Fibroblast of skin of left quadriceps (primary cell): ENCODE measurements at places on chromosomes 4 and X.

- DNase-seq: no peak
Observed at GRCh38 chrX:118530219-118530911, 34.8 kb downstream of the DOCK11 start.

GRCh38 chrX:136210806-136211205 is 40.4 kb downstream of the MAP7D3 start:
- peak; percentile 29 for DNase-seq

DNA sequence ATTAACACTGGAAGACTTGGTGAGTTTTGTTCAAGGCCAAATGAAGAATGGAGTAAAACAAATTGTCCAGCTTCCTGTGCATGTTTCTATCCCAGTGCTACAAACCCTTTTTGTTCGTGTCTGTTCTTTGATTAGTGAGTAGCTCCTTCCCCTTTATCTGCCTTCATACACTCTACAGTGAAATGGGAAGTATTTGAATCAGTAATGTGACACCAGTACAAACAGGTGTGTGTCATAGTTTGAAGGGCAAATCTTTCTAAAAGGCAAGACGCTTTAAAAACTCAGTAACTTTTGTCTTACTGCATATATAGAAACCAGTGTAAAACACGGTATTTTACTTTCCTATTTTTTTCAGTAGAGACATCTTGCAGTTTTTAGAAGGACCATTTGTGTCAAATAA is 5.9 kb downstream of the ARHGEF38 start:
- no peak for DNase-seq

- DNase-seq: no peak
Observed at GRCh38 chr4:123649250-123649644, 252.7 kb downstream of the SPRY1 start.

DNA sequence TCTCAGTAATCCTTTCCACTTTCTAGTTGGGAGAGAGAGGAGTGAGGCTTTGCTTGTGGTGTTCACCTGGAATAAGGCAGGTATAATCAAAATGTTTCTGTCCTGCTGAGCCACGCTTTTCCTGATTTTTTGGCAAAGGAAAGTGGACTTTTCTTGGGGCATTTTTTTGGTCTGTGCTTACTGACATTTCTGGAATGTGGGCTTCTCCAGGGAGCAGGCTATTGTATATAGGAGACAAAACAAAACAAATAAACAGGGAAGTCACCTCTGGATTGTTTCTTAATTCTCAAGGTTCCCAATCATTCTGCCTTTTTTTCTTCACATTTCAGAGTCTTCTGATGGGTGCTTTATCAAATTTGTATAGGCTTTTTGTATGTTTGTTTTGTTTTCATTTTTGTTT is 25.7 kb upstream of the RP2 start:
- DNase-seq: no peak

GRCh38 chr4:60923075-60923474 is 277.1 kb upstream of the ADGRL3 start:
- no peak for DNase-seq

- DNase-seq: no peak
Observed at GRCh38 chr4:133452678-133453077, 303.6 kb downstream of the PCDH10 start.

DNA sequence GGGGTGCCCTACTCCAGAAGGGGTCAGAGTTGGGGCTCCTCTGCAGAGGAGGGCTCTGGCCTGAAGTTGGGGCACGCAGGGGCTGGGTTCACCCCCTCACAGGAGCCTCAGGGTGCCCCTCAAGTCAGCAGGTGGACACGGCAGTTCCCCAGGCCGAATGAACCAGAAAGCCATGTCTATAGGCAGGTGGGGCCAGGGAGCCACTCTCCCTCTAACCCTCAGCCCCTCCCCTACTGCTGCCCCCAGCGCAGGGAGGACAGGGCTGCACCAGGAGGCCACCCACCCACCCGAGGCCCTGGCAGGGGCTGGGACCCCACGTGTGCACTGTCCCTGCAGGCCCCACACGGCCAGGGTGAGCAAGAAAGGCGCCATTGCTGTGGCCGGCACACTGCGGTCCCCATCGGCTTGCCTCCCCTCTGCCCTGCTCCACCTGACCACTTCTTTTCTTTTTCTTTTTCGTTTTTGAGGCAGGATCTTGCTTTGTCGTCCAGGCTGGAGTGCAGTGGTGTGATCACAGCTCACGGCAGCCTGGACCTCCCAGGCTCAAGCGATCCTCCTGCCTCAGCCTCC is 83.8 kb downstream of the FAM53A start:
- no peak for DNase-seq

DNA sequence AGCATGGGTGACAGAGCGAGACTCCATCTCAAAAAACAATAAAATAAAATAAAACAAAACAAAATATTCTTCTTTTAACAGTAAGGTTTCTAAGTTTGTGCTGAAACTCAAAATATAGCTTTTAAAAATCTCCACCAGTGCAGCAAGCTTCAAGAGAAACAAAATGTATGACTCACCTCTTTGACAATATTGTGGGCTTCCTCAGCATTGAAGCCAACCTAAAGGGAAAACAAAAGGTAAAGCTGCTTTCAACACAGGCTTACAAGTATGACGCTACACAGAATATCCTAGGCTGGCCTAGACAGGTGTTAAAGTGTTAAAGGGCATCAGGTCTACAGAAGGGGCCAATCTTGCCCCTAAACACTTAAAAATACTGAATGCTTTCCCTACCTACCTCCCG is 1.2 kb downstream of the DYNLT3 start:
- no peak for DNase-seq

- DNase-seq: no peak
Observed at GRCh38 chr4:18815081-18815778, 793.7 kb upstream of the LCORL start.

GRCh38 chrX:153769865-153770600 is 6.0 kb downstream of the PLXNB3 start:
- DNase-seq: no peak

DNA sequence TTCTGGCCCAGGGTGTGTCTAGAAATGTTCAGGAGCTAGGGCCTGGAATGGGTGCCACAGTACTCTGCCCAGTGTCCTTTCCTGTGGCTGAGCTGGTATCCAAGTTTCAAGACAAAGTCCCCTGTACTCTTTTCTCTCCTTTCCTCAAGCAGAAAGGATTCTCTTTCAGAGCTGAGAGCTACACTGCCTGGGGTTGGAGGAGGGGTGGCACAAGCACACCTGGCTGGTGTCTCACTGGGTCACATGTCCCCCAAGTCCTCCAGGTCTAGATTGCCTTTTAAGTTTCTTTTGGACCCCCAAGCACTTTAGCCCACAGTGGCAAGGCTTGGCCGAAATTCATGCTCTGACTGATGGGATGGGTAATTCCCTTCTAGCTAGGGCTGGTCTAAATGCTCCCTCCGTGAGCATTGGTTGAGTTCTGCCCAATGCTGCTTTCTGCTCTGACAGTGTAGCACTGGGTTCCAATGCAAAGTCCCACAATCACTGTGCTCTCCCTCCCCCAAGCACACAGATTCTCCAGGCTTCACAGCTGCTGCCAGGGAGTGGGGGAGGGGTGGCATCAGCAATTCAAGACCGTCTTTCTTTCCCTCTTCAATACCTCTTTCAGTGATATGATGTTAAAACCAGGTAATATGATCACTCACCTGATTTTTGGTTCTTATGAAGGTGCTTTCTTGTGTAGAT is 47.8 kb downstream of the BEX3 start:
- DNase-seq: no peak

GRCh38 chr4:23582671-23583070 is 307.2 kb downstream of the PPARGC1A start:
- no peak for DNase-seq

DNA sequence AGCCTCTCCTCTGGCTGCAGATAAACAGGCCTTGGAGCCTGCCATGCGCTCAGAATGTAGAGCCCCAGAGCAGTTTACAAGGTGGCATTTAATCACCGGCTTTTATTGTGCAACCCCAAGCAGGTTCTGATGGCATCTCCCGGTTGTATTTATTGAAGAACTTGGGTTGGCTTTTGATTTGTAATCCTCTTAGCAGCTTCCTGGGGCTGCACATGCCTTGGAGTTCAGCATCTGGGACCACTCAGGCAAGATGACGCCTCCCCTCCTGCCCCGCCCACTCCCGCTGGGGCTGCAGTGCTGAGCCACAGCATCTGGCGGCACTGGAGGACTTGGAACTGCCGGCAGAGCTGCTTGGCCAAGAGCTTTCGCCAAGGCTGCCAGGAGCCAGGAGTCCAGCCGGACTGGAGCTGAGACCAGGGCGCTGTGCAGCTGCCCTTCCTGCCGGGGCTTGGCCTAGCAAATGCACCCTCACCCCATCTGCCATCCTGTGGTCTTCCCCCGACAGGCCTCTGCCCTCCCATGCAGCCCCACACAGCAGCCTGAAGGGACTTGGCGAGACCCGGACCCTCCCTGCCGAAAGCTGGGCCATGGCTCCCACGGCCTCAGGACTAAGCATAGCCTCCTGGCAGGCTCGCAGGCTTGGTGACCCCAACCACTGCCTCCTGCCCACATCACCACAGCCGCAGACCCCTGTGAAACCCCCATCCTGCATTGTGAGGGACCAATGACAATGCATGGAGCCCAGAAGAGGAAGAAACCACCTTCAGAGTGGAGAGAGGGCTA is 5.4 kb downstream of the HTRA3 start:
- peak; percentile 88 for DNase-seq

DNA sequence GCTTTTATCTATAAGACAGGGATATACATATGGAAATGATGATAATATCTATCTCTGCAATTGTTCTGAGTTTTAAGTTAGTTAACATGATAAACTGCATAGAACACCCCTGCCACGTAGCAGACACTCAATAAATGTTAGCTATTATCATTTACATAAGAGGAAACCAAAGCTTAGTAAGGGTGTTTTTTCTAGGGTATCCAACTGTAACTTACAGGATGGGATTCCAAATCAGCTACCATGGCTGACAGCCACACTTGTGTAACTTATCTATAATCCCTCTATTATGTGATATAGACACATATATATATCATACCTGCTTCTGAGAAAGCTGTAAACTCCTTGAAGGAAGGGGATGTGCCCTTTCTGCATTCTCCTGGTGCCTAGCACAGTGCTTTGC is 1.1 kb upstream of the SPARCL1 start:
- no peak for DNase-seq

GRCh38 chr4:13851085-13851940 is 223.8 kb upstream of the BOD1L1 start:
- no peak for DNase-seq

DNA sequence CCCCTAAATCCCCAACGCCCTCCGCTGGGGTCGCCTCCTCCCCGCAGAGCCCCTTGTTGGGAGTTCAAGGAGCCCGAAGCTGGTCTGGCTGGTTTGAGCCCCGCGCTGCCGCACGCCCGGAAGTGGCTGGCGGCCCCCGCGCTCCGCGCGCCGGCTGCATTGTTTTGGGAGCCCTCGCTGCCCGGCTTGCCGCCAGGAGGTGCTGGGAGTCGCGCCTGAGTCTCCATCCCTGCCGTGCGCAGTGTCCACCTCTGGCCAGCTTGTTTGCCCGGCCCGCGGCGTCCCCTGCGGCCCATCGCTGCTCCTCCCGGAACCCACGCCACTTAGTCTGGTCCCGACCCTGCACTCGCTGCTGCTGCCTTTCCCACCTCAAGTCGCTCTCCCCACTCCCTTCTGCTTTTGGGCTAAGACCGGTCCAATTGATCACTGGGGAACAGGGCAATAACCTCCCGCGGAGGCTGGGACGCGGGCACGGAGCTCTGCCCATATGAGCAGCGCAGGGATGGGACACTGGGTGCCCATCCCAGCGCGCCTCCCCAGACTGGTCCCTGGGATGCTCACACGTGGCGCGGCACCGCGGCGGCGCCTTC is 2.2 kb upstream of the SFRP2 start:
- DNase-seq: no peak

GRCh38 chrX:123854329-123854728 is 5.5 kb upstream of the XIAP start:
- DNase-seq: no peak

DNA sequence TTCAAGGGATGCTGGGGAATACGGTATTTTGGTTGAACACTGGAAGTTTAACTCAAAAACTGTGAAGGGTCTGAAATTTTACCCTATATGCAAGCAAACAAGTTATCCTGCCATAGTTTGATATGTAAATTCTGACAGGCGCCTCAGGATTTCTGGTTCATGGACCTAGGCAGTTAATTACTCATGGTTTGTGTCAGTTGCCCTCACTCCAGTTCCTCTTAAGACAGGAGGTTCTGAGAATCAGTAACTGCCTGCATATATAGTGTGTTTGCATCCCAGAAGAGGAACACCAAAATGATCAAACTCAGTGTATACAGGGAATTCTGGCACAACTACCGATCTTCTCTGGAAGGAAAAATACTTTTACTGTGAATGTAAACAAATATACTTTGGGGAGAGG is 360.4 kb upstream of the NWD2 start:
- no peak for DNase-seq

- no peak for DNase-seq
Observed at GRCh38 chr4:182384631-182385091, 141.5 kb downstream of the TENM3 start.

DNA sequence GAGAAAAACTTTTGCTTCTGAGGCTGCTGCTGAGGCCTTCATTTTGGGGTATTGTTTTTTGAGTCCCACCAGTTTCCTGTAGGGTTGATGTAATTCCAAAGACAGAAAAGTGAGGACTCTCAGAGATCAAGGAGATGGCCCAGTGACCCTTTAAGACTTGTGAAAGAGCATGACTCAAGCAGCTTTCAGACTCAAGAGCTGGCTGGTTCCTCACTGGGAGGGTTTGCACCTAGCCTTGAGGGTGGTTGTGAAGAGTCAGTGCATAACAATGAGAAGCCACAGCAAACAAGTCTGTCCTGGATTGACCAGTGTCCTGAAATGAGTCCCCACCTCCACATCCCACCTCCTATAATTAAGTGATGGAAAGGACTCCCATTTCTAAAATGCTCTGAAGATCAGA is 89.2 kb downstream of the NHS start:
- DNase-seq: no peak

- no peak for DNase-seq
Observed at GRCh38 chrX:2595258-2595657, 94.5 kb upstream of the DHRSX start.

DNA sequence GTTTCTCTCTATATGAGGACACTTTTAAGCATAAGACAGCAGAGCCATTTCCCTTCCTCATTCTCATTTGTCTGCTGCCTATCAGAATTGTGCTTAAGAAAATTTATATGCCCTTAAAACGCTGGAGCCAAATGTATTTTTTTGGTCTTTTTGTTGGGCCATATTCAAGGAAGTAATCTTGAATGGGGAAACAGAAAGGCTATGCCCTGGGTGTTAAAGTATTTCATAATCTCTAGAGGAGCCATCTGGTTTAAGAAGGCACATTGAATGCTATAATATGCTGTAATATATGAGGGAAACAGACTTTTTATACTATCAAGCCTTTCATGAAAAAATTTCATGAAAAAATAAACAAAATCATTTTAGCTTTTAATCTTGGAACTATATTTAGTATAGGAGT is 4.3 kb downstream of the DMD start:
- DNase-seq: no peak

DNA sequence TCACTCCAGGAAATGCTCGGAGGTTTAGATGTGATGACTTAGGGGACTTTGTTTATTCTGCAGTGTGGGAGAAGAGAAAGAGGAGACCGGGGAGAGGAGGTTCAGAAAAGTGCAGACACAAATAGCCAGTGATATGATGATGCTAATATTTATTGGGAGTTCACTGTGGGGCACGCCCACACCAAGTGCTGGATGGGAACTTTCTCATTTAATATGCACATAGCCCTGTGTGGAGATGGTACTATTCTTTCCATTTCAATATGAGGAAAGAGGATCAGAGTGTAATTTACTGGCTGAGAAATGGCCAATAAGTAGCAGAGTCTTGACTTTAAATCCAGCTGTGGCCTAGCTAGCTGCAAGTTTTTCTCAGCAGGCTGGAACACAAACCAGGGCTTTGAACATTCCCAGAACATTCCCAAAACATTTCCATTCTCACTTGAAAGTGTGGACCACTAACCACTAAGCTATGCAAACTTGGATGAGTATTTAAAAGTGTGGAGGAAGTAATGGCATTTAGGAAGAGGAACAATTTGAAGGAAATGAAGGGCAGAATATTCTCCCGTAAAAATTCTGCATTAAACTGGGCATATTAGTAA is 231.7 kb downstream of the HS3ST1 start:
- no peak for DNase-seq
